Tibial nerve (tissue), 4 donors: ENCODE measurements at places on chromosomes 2 and 18. TPM values are rescaled to one million over a fixed set of nuclear protein-coding genes. Genes with fewer than 3 reads are reported as not detected.

The NOSTRIN gene
- 22.8 TPM for total RNA-seq

The MDH1B gene
- 1.5 TPM for total RNA-seq

The CMPK2 gene
- total RNA-seq, result 5.7 TPM

- no peak for DNase-seq
These were observed 564.0 kb upstream of the FANCL start for GRCh38 chr2:58805126-58805525.

GRCh38 chr2:176149939-176150583 is 1.3 kb upstream of the HOXD4 start:
- no peak for DNase-seq
